ENCODE measurements at places on chromosomes 16 and 17. TPM values are rescaled to one million over a fixed set of nuclear protein-coding genes. Genes with fewer than 3 reads are reported as not detected.

GRCh38 chr17:41415833-41416335 is 8.5 kb downstream of the KRT37 start:
- H3K27me3 ChIP-seq = no peaks in the 10 kb centered on the region
- no peak for DNase-seq
- H3K4me1 ChIP-seq = no peaks in the 10 kb centered on the region
- no peaks in the 10 kb centered on the region for H3K36me3 ChIP-seq

Gene TBC1D26
- not detected for total RNA-seq

GRCh38 chr16:80440667-80441066 is 100.1 kb upstream of the DYNLRB2 start:
- peaks cover 7% of the 10 kb centered on the region for H3K27me3 ChIP-seq
- H3K4me3 ChIP-seq = no peak overlapping the region
- H3K4me1 ChIP-seq = peaks cover 5% of the 10 kb centered on the region
- DNase-seq = no peak
- H3K36me3 ChIP-seq = no peaks in the 10 kb centered on the region
- no peak overlapping the region for H3K27ac ChIP-seq

Gene MYL11
- total RNA-seq = not detected

GRCh38 chr17:50191359-50192143 is 9.9 kb downstream of the COL1A1 start:
- DNase-seq = no peak
- H3K27me3 ChIP-seq = peaks cover 3% of the 10 kb centered on the region
- H3K36me3 ChIP-seq = no peaks in the 10 kb centered on the region
- no peaks in the 10 kb centered on the region for H3K4me1 ChIP-seq
- H3K4me3 ChIP-seq = no peak overlapping the region
- H3K27ac ChIP-seq = no peak overlapping the region

GRCh38 chr17:31538080-31538762 is 146.7 kb downstream of the RAB11FIP4 start:
- peaks cover 9% of the 10 kb centered on the region for H3K4me1 ChIP-seq
- no peaks in the 10 kb centered on the region for H3K36me3 ChIP-seq
- no peak for DNase-seq
- no peak overlapping the region for H3K4me3 ChIP-seq

Gene MEOX1
- total RNA-seq = 5.1 TPM

DNA sequence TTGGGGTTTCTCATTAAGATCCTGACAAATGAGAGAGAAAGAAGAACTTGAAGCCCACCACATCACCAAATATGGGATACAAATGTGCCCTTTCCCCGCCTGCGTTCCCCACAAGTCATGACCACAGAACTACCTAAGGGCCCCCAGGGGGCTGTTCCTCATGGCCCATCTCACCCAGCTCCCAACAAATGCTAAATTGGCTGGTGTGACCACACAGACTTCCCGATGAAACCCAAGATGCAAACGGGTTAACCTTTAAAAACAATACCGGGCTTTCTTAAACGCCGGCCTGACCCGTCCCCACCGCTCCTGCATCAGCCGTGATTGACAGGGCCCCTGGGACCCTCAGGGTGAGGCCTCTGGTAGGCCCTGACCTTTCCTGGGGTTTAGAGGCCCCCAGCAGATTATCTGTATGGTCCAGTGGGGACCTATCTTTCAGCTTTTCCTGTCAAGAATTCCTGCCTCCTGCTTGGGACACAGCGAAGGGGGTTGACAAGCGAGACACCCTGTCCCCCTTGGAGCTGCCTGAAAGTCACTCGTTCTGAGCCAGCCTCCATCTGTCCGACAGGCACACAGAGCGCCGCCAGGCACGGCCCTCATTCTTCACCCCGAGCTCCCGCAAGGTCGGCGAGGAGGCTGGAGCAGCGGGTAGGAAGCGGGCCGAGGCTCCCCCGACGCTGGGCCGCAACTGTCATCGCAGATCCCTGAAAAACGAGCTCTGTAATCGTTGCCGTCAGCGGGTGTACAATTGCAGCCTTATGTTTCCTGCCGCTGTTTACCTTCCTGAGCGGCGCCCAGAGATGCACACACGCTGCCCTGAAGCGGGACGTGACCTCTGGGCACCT is 300.1 kb downstream of the FOXL1 start:
- DNase-seq = no peak
- no peak overlapping the region for H3K27ac ChIP-seq
- H3K36me3 ChIP-seq = no peaks in the 10 kb centered on the region
- peaks cover 31% of the 10 kb centered on the region for H3K27me3 ChIP-seq

Gene MMD
- 34.0 TPM for total RNA-seq

Gene CHST4
- total RNA-seq = not detected

Gene GCGR
- not detected for total RNA-seq

Gene SLC16A13
- total RNA-seq = 19.1 TPM

DNA sequence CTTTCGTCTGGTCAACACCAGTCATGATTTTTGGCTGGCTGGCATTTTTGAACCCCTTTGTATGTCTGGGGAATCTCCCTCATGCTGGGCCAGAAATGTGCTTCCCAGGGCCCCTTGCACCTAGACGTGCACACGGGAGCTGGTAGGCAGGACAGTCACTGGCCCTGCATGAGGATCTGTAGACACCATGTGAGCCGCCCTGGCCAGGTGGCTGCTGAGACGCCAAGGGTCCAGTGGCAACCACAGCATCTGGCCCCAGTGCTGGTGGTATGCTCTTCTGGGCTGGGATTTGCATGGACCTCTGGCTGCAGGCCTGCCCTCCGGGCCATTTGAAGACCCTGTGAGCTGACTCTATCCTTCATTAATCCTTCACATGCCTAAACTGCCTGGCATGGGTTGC is 67.5 kb downstream of the NT5M start:
- no peak for DNase-seq
- no peak overlapping the region for H3K27ac ChIP-seq
- H3K4me3 ChIP-seq = no peak overlapping the region

- H3K27me3 ChIP-seq = no peaks in the 10 kb centered on the region
- DNase-seq = no peak
- H3K27ac ChIP-seq = no peak overlapping the region
- H3K36me3 ChIP-seq = no peaks in the 10 kb centered on the region
Measured at GRCh38 chr17:14940108-14940937, 324.8 kb downstream of the PMP22 start.

DNA sequence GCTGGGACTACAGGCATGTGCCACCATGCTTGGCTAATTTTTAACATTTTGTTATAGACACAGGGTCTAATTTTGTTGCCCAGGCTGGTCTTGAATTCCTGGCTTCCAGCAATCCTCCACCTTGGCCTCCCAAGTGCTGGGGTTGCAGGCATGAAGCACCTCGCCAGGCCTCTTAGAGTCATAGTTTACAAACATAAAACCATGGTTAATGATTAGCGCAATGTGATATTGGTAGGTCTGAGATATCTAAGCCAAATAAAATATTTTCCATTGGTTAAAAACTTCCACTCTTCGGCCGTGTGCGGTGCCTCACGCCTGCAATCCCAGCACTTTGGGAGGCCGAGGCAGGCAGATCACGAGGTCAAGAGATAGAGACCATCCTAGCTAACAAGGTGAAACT is 16.6 kb downstream of the TXNDC11 start:
- H3K36me3 ChIP-seq = peaks cover 55% of the 10 kb centered on the region
- peaks cover 31% of the 10 kb centered on the region for H3K4me1 ChIP-seq
- no peak overlapping the region for H3K4me3 ChIP-seq
